SK-N-DZ (cell line): ENCODE measurements at places on chromosomes 16 and 17.

DNA sequence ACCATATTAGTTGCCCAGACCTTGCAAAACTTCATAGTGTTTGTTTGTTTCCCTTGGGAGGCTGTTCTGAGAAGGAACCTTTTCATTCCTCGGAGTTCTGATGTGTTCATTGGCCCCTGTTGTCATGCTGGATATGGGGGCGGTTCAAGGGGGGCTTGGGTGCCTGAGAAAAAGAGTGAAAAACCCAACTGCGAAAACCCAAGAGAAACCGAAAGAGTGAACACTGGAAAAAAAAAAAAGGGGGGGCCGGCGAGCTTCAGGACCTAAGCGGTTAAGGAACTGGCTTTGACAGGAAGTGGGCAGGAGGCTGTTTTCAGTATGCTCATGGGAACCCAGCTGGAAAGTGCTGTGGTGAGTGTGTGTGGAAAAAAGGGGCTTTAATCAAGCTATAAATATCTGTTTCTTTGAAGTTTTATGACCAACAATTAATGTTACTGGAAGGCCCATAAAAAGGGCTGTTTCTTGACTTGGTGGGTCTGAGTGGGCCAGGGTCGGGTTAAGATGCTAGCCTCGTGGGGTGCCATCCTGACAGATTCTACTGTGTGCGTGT is 510.7 kb downstream of the MAF start:
- DNase-seq, result no peak

- DNase-seq, result no peak
Measured at GRCh38 chr16:24116046-24116776, 139.9 kb upstream of the CACNG3 start.

DNA sequence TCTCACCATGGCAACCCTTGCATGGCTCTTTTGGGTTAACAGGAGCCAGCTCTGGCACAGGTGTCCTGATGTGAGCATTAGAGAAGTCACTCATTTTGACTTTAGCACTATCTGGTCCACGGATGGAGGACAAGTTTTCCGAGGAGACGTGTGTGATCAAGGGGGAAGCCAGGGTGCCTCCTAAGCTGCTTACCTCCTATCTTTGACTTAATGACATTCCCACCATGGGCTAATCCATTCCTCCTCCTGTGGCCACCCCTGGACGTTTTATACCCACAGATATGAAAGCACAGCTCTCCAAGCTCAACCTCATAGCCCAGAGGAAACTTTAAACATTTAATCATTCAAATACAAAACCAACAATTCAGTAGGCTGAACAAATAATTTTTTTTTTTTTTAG is 18.8 kb downstream of the MPP2 start:
- no peak for DNase-seq

GRCh38 chr17:66964930-66965800 is 658 bp downstream of the CACNG4 start:
- peak; percentile 70 for DNase-seq

- no peak for DNase-seq
Measured at GRCh38 chr17:81561494-81561885, 9.3 kb upstream of the FAAP100 start.

DNA sequence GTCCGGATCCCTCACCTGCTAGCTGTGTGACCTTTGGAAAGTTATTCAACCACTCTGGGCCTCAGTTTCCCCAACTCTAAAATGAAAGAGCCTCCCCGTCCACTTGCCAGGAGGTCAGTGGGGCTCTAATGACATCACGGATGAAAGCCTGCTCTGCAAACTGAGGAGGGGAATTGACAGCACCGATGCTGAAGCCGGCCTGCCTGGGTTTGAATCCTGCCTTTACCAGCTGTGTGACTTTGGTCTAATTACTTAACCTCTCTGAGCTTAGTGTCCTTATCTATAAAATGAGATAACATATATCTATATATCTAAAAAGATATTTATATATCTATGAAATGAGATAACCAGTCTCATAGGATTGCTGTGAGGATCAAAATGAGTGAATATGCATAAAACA is 1.9 kb downstream of the STX1B start:
- no peak for DNase-seq

GRCh38 chr17:79555543-79555942 is 55.3 kb downstream of the RBFOX3 start:
- no peak for DNase-seq

DNA sequence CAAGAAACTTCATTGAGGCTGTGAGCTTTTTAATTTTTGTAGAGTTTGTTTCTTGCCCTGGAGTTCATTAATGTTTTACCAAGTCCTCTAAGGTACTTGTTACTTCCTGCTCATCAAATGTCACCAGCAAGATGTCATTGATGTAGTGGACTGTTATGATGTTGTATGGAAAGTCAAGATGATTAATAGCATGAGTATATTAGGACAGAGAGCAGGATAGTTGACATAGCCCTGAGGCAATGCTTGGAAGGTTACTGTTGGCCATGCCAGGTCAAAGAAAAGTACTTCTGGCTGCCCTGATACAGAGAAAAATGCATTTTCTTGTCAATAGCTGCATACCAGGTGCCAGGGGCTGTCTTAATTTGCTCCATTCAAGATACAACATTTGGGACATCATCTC is 6.7 kb downstream of the KRTAP1-5 start:
- DNase-seq, result no peak

GRCh38 chr17:49106321-49107210 is 26.0 kb upstream of the B4GALNT2 start:
- no peak for DNase-seq

DNA sequence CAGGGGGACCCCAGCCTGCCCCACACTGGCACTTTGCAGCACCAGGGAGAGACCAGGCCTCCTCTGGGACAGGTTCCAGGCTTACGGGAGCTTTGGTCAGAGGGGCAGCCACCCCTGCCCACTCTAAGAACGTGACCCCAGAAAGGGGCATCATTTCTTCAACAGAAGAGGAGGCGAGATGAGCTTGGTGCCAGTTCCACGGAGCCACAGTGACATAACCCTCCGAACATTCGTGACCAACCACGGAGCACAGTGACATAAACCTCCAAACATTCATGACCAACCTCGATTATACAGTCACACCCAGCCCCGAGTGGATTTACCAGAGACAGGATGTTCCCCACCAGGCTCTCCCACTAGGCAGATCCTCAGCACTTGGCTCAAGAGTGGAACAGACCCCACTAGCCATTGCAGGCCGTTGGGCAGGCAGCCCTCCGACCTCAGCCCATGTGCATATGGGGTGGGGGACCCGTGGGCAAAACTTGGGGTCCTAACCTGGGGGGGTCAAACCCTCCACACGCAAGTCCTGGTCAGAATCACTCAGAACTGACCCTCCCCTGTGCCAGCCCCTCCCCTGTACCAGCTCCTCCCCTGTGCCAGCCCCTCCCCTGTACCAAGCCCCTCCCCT is 112.9 kb downstream of the METRNL start:
- no peak for DNase-seq

- DNase-seq, result no peak
Measured at GRCh38 chr16:53913099-53913870, 209.3 kb downstream of the FTO start.

- DNase-seq, result no peak
Measured at GRCh38 chr16:80684136-80684765, 120.1 kb downstream of the CDYL2 start.

- no peak for DNase-seq
Measured at GRCh38 chr17:35432176-35433074, at the start of gene SLFN12. TSS of gene SLFN12 (minus strand) at chr17:35432500. CDS start at chr17:35423028, 9,472 bp downstream.

DNA sequence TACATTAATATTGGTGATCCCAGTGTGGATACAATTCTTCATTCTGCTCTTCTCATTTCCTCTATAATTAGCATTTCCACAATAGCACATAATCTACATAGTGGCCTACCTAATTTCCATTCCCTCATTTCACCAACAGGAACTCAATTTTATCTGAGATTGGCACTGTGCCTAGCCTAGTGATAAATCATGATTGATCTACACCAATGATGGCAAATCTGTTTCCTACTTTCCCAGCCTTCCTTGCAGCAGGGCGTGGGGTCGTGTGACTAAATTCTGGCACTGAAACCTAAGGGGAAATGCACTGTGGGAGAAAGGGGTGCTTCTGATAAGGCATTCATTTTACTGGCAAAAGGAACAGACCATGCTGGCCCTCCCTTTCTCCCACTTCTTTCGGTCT is 66.6 kb upstream of the TOM1L1 start:
- DNase-seq, result no peak

GRCh38 chr17:65551267-65552040 is 10.0 kb downstream of the AXIN2 start:
- DNase-seq, result no peak

DNA sequence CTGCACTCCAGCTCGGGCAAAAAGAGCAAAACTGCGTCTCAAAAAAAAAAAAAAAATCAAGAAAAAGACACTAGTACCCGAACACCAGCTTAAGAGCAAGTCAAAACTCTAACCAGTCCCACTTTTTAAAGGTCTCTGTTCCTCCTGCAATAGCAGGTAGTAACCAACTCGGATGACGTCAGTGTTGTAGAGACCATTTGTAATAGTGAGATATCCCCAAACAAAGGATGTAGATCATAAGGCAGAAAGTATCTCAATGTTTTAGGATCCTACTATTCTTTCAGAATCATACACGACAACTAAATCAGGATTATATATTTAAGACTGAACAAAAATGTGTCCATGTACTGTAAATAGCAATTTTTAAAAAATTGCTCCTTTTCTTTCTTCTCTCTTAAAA is 2.4 kb downstream of the JPT1 start:
- no peak for DNase-seq

- DNase-seq, result no peak
Measured at GRCh38 chr16:79909571-79909970, 309.0 kb upstream of the MAF start.

GRCh38 chr17:80499961-80500665 is 23.7 kb upstream of the NPTX1 start:
- DNase-seq, result no peak

- no peak for DNase-seq
Measured at GRCh38 chr17:15648386-15648785, 28.9 kb upstream of the FBXW10B start.

DNA sequence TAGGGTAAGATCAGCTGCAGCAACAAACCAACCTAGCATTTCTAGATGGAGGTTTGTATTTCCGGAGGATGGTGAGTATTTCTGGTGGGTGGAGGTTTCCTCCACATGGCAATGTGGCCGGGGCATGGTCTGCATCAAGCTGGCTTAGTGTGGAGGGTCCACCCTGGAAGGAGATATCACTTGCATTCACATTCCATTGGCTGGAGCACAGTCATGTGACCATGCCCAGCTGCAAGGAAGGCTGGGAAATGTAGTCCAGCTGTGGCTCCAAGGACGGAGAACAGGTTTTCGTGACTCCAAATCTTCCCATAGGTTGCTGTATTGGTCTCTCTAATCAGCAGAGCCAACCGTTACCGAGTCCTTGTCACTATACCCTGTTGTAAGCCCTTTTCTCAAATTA is 68.7 kb downstream of the RAI1 start:
- peak; percentile 85 for DNase-seq

- DNase-seq, result no peak
Measured at GRCh38 chr17:75081611-75082540, 5.9 kb upstream of the SLC16A5 start.

- no peak for DNase-seq
Measured at GRCh38 chr17:52995881-52996280, 826.8 kb upstream of the KIF2B start.

GRCh38 chr17:19590912-19591551 is 57.4 kb downstream of the SLC47A1 start:
- no peak for DNase-seq

DNA sequence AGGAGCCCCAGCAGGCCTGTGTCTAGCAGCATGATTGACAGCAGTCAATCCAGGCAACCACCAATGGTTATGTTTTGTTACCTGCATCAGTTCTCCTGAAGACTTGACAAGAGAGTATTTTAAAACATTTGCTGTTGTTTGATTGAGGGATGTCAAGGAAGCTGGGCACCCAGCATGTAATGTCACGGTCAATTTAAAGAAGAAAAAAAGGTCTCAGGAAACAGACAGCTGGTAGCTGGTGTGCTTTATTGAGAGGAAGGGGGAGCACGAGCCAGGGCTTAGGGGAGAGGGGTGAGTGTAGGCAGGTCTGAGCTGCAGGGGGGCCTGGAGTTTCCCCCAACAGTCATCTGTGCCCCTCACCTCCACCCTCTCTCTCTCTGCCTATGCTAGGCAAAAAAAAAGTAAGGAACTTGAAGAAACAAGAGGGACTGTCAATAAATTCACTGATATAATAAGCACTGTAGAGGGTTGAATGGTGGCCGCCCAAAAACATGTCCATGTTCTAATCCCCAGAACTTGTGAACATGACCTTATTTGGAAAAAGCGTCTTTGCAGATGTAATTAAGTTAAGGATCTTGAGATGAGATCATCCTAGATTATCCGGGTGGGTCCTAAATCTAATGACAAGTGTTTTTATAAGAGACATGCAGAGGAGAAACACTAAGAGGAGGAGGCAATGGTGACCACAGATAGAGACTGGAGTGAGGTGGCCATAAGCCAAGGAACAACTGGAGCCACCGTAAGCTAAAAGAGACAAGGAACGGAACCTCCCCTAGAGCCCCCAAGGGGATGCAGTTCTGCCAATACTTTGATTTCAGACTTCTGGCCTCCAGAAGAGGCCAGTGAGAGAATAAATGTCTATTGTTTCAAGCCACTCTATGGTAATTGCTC is 14.5 kb downstream of the TSPOAP1 start:
- peak; percentile 76 for DNase-seq

GRCh38 chr16:4295581-4295980 is 20.3 kb upstream of the GLIS2 start:
- DNase-seq, result no peak

- DNase-seq, result no peak
Measured at GRCh38 chr17:20206068-20206467, 196.9 kb downstream of the SPECC1 start.

- no peak for DNase-seq
Measured at GRCh38 chr16:78842950-78843349, 743.5 kb downstream of the WWOX start.

- no peak for DNase-seq
Measured at GRCh38 chr16:54647725-54648221, 282.9 kb upstream of the IRX5 start.

- DNase-seq, result no peak
Measured at GRCh38 chr17:45965812-45966211, 33.2 kb upstream of the STH start.

GRCh38 chr16:1746693-1747195 is 24.6 kb downstream of the NME3 start:
- DNase-seq, result no peak
